PC-9 (cell line): ENCODE measurements at places on chromosomes 6 and 20. TPM values are rescaled to one million over a fixed set of nuclear protein-coding genes. Genes with fewer than 3 reads are reported as not detected.

Gene DTNBP1
- total RNA-seq, result 9.1 and 9.9 TPM in 2 replicates

DNA sequence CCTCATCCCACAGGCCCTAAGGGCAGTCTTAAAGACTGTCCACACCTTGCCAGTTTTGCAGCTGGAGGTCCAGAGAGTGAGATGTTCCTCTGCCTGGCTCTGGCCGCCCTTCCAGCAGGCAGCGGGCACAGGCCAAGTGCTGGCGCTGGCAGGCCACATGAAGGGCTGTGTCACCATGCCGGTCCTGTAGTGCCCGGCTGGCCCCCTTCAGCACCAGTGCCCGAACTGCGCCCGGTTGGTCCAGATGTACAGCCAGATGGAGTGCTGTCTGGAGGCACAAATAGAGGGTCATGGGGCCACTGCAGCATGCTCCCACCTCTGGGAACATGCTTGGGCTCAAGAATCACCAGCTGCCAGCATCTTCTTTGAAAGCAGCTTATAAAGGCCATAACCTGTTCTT lies 3.8 kb downstream of the NFKBIE start:
- peak; percentile 30 for DNase-seq

Gene NKAPL
- not detected in 2 replicates for total RNA-seq

Gene COL10A1
- not detected in 2 replicates for total RNA-seq

DNA sequence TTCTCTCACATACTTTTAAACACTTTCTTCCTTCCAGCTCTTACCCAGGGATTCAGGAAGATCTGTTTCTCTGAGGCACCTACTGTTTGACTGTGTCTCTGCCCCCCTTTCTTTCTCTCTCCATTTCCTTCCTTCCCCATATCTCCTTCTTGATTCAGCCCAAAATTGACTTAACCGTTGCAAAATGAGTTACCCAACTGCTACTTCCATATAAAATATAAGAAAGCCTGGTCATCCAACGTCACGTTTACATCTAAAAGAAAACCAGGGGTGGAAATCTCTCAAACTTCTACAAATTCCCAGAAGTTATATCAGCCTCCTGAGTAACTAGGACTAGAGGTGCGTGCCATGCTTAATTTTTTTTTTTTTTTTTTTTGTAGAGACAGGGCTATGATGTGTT lies 95.2 kb upstream of the INSM1 start:
- no peak for DNase-seq

DNA sequence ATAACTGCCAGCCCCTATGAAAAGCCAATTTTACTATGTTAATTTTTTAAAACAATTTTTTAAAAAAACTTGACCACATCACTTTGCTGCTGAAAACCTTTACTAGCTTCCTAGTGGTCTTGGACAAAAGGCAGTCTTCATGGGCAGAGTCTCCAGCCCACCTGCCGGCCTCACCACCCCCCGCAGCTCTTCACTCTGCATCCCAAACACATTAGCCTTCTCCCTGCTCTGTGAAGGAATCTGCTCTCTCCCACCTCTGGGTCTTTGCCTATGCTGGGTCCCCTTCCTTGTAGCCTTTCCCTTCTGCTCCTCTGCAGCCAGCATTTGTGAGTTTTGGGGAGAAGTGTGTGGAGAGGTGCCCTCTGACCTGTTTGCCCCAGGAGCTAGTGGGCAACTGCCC lies 170.7 kb upstream of the MLN start:
- no peak for DNase-seq

Gene SEMG1
- not detected in 2 replicates for total RNA-seq

- DNase-seq, result no peak
Measured at GRCh38 chr6:20674664-20675063, 140.4 kb downstream of the CDKAL1 start.

- DNase-seq, result no peak
Measured at GRCh38 chr6:108134213-108134970, 31.4 kb upstream of the NR2E1 start.

DNA sequence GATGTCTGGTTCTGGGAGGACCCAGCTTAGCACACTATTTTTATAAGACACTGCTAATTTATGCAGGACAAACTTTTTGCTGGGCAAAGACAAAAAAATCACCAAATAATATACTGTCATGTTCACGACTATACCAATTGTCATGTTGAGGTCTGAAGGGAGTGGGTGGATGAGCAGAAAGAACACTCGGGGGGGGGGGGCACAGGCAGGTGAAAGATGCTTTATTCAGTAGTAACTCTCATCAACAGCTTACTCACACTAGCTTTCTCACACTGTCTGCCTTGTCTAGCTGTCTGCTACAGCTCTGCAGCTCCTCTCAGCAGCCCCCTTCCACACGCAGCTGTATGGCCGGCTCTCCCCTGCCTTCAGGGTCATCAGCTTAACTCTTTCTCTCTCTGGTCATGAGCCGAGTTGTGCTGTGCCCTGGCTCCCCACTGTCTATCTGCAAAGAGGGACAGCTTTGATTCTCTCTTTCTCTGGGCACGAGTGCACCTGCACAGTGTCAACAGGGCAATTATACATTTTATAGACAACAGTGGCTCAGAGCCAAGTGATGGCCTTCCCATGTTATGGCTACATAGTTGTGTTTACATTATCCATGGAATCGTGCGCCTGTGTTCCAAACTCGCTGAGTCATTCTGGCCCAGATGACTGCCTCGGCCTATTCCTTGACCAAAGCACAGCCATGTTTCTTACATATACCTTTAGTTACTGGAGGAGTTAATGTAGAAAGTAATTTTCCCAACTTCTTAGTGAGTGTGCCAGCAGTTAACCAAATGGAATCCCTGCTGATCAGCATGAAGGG lies 187.7 kb upstream of the PRSS16 start:
- no peak for DNase-seq

- no peak for DNase-seq
Measured at GRCh38 chr20:48585061-48585870, 242.5 kb downstream of the PREX1 start.

DNA sequence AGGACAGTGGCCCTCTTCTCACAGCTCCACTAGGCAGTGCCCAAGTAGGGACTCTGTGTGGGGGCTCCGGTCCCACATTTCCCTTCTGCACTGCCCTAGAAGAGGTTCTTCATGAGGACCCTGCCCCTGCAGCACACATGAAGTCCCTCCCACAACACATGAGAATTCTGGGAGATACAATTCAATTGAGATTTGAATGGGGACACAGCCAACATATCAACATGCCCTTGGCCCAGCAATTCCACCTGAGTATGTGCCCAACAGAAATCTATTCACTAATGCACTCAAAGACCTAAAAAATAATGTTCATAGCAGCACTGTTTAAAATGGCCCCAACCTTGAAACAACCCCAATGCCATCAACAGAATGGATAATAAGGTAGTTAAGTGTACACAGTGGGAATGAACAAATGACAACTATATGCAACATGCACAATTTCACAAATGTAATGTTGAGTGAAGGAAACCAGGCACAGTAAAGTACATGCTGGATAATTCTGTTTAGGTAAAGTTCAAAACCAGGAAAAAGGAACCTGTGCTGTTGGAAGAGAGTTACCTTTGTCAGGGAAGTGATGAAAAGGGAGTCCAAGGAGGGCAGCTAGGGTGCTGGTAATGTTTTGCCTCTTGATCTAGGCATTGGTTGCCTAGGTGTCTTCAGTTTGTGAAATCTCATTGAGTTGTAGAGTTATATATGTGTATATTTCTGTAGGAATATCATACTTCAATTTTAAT lies 16.1 kb downstream of the ISM1 start:
- no peak for DNase-seq

GRCh38 chr20:34010405-34010931 lies 16.8 kb downstream of the RALY start:
- DNase-seq, result no peak

Gene SYCP2L
- 12.6 and 15.7 TPM in 2 replicates for total RNA-seq

DNA sequence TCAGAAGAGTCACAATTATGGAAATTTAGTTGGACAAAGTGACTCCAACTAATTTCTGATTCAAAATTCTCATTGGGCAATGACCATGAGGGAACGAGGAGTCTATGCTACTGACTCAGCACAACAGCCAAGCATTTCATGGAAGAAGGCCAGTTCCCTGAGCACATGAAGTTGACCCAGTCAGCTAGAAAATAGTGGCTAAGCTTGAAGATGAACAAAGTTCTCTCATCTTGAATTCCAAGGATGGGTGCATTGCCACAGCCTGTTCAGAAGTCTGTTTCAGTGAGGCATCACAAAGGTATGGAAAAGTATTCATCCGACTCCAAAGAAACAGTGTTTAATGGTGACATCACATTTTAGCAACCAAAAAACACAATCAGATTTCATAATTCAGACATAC lies 676.9 kb downstream of the HACE1 start:
- DNase-seq, result no peak

DNA sequence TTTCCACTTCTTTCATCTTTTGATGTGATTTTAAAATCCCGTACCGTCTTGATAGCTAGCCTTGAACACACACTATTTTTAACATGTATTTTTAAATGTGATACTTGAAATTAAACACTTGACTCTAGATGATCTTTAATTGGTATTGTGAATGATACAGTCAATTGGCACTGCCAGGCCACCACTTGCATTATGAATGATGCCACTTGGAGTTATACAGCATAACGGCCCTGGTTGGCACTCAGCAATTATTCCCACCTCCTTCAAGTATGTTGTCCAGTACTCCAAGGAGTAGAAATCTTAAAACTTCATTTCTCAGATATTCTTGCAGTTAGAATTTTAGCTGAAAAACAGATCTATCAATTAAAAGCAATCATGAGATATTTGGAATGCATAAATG lies 62.9 kb downstream of the TENT5A start:
- DNase-seq, result no peak

DNA sequence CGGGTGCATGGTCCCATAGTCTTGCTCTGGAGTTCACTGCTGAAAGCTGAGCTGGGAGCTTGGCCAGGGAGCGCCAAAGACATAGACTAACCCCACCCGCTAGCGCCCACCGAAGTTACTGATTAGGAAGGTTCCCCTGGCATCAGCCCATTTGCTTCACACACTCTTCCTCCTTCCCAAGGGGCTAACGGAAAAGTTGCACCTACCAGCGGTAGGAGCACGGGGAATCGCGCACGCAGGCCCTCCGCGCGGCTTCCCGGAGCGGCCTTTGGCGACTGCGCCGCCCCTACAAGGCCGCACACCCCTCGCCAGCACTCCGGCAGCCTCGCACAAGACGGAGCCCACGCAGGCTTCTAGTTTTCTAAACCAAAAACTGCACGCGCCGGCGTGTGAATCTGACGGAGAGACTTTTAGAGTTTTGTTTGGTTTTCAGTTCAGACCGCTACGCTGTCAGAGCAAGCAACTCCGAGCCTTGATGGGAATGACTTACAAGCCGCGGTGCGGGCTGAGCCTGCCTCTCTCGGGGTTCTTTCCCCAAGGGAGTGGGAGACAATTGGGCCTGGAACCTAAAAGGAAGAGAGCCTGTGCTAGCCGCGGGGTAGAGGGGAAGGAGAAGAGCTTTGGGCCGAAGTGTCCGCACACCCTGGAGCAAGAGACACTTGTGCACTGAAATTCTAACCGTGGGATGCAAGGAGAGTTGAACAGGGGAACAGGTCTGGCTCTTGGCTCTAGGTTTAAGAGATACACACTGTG lies 891 bp upstream of the POU3F2 start:
- DNase-seq, result no peak

DNA sequence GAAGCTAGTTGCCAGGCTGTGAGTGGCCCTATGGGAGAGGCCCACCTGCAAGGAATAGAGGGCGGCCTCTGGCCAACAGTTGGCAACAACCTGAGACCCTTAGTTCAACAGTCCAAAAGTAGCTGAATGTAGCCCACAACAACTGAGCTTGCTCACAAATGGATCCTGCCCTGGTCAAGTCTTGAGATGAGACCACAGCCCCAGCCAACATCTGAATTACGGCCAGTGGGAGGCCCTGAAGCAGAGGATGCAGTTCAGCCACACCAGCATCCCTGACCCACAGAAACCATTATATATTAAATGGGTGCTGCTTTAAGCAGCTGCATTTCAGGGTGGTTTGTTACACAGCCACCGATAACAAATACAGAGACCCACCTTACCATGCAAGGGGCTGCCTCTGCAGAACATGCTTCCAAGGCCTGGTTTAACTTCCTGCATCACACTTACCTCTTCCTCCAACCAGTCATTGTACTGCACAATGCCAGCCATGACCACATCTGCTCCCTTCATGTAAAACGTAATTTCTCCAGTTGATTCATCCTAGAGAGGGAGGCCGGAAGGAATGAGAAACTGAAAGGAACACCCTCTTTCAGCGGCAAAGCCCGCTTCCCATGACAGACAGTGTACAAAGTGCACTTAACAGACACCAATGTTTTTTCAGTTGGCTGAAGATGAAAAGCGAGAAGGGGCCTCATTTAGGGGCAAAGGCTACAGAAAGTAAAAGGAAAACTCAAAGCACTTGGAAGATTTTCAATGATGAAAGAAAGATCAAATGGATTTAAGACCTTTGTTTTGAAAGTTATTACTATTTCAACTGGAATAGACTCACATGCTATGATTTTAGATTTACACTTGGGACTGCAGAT lies 86.2 kb upstream of the NFATC2 start:
- DNase-seq, result no peak

Gene SLC22A2
- total RNA-seq, result not detected in 2 replicates

DNA sequence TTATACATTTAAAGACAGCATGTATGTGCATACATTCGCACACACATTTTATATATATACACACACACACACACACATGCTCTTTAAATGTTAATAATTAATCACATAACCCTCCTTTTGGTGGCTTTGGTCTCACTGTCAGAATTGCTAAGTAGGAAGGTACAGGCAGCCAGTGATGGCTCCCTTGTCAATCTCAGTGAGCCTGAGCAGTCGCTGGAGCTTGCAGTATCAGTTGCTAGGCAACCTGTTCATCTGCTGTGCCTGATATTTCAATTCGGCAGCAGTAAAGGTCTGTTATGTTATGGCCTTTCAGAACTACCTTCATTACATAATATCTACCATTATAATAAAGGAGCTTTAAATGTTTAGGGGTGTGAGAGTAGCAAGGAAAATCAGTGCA lies 374.3 kb downstream of the LMBRD1 start:
- DNase-seq, result no peak

Gene PGC
- total RNA-seq, result not detected in 2 replicates

- DNase-seq, result no peak
Measured at GRCh38 chr6:136249336-136249735, 775 bp downstream of the MTFR2 start.

GRCh38 chr20:9442858-9443257 lies 71.5 kb upstream of the LAMP5 start:
- DNase-seq, result no peak

DNA sequence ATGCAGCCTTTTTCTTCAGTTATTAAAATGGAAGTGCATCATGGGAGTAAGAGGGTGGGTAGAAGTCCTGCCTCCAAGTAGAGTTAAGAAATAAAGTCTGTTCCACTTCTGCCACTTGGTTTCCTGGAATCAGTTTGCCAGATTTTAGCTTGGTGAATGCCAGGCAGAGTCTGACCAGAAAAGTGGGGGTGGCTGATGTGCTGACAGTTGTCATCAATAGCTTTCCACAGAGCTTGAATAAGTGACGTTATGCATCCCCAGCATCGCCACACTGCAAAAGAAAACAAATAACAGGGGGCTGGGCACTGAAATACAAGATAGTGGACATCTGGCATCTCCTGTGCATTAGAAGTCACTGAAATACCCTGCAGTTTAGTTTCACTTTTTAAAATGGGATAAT lies 30.8 kb upstream of the CEP162 start:
- DNase-seq, result no peak

- DNase-seq, result no peak
Measured at GRCh38 chr6:160462551-160463109, 114.5 kb downstream of the SLC22A3 start.

GRCh38 chr6:158780988-158781691 lies 38.0 kb downstream of the EZR start:
- peak; percentile 65 for DNase-seq
